Thoracic aorta (tissue), 2 donors: ENCODE measurements at places on chromosomes 3 and 15.

DNA sequence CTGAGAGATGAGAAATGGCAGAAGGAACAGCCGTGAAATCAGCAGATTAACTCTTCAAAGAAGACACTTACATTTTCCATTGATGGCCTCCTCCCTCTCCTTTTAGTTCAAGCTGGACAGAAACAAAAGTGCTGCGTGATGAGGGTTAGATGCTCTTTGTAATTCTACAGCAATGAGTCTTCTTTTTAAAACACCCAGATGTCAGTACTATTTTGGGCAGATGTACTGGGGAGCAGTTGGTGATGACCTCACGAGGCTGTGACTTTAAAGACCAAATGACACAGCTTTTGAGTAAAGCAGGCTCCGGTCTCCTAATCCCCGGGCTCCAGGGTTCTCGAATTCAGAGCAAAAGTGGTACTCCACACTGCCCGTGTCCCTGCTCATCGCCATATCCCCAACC is 198.2 kb downstream of the SLCO3A1 start:
- peaks cover 20% of the 10 kb centered on the region for H3K4me1 ChIP-seq
- no peak overlapping the region for H3K4me3 ChIP-seq
- no peak for DNase-seq
- H3K27me3 ChIP-seq: no peaks in the 10 kb centered on the region
- no peak overlapping the region for H3K27ac ChIP-seq

DNA sequence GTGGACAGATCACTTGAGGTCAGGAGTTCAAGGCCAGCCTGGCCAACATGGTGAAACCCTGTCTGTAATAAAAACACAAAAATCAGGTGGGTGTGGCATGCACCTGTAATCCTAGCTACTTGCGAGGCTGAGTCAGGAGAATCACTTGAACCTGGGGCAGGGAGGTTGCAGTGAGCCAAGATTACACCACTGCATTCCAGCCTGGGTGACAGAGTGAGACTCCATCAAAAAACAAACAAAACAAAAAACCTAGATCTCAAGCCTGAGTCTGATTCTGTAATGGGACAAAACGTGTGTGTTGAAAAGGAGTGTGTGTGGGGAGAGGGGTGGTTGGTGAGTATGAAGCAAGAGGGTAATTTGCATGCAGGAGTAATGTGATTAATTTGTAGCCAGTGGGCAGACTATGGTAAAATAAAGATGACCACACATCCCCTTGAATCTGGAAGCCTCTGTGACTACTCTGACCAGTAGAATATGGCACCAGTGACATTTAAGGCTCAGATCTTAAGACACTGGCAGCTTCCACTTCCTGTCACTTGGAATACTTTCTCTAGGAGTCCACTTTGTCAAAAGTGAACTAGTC is 18.4 kb upstream of the OPA1 start:
- no peaks in the 10 kb centered on the region for H3K4me1 ChIP-seq
- no peak overlapping the region for H3K4me3 ChIP-seq
- no peak overlapping the region for H3K27ac ChIP-seq
- DNase-seq: no peak
- H3K36me3 ChIP-seq: no peaks in the 10 kb centered on the region
- H3K27me3 ChIP-seq: no peaks in the 10 kb centered on the region

GRCh38 chr3:124812291-124813265 is 74.6 kb downstream of the ITGB5 start:
- H3K36me3 ChIP-seq: peaks cover 39% of the 10 kb centered on the region
- peak overlapping the region; percentile 49 for H3K4me3 ChIP-seq
- H3K4me1 ChIP-seq: peaks cover 85% of the 10 kb centered on the region
- H3K27ac ChIP-seq: peak overlapping the region; percentile 86

DNA sequence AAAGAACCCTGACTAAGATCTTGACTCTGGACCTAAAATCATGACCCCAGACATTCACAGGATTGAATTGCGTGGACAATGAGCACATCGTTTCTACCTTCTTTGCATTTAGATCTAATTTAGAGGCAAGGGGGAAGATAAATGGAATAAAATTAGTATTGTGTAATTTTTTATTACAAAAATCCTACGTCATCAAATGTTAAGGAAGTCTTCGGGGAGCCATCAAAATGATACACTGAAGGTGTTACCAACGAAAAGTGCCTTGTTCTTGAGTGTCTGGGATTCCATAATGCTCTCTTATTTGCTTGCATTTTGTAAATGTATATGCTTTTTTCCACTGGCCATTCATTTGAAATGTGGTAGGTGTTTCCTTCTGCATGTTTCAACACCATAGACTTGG is 52.8 kb upstream of the C3orf49 start:
- H3K27ac ChIP-seq: no peak overlapping the region
- no peaks in the 10 kb centered on the region for H3K27me3 ChIP-seq
- no peaks in the 10 kb centered on the region for H3K4me1 ChIP-seq

DNA sequence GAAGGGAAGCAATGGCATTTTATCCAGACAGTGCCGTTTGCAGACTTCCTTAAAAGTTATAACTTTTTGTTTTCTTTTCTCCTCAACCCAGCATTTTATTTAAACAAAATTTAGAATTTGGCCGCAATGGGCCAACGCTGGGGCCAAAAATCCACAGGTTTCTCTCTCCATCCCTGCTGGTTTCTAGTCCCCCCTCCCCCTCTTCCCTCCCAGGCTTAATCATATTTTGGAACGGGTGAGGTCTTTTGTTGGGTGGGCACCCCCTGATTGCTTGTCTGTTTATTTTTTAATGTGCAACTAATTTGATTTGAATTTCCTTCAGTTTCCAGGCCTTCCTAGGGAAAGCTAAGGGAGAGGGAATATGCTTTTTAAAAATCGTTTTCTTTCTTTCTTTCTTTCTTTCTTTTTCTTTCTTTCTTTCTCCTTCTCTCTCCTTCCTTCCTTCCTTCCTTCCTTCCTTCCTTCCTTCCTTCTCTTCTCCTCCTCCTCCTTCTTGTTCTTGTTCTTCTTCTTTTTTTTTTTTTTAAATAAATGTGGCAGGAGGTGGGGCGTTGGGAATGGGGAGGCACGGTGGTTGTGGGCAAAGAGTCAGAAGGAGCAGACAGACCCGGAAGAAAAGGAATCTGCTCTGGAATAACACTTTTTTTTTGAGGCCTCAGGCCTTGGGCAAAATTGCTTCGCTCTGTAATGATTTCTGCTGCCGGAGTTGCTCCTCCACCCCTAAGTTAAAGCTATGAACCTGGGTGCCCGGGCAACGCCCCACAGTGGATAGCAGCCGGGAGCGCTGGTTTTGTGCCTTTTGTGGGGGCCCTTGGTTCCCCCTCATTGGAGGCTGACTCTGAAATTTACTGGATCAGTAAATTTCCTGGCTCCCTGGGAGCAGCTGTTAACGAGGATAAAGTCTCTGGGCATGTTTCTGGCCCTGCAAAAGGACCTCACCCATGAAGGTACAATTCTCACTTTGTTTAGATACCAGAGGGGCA is 1.9 kb downstream of the FNDC3B start:
- H3K4me3 ChIP-seq: peak overlapping the region; percentile 98
- DNase-seq: no peak

- no peak for DNase-seq
- H3K36me3 ChIP-seq: peaks cover 6% of the 10 kb centered on the region
- H3K4me1 ChIP-seq: peaks cover 16% of the 10 kb centered on the region
- H3K27ac ChIP-seq: peak overlapping the region; percentile 88
- H3K27me3 ChIP-seq: no peaks in the 10 kb centered on the region
Measured at GRCh38 chr3:10248984-10249748, 907 bp downstream of the TATDN2 start.

GRCh38 chr3:12886106-12886679 is 44.8 kb upstream of the RPL32 start:
- H3K36me3 ChIP-seq: no peaks in the 10 kb centered on the region
- H3K27me3 ChIP-seq: no peaks in the 10 kb centered on the region
- no peak overlapping the region for H3K27ac ChIP-seq
- H3K4me1 ChIP-seq: peaks cover 3% of the 10 kb centered on the region
- no peak for DNase-seq

- H3K4me1 ChIP-seq: peaks cover 11% of the 10 kb centered on the region
- no peak overlapping the region for H3K27ac ChIP-seq
- H3K36me3 ChIP-seq: no peaks in the 10 kb centered on the region
- no peak for DNase-seq
- H3K4me3 ChIP-seq: no peak overlapping the region
Measured at GRCh38 chr15:51576286-51576850, 46.2 kb downstream of the DMXL2 start.

DNA sequence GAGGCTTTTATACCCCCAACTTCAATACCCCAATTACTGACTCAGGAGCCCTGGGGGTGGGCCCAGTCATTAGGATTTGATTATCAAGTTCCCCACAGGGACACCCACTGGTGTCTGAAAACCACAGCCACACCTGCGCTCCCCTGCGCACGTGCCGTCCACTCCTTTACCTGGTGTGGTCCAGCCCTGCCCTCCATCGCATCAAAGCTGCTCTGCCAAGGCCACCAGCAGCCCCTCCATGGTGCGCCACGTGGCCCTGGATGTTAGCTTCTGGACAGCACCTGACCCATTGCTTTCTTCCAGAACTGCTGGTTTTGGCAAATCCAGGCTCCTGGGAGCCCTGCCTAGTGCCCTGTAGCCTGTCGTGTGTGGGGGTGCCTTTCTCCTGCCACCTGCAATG is 136.3 kb downstream of the NSMCE3 start:
- H3K27me3 ChIP-seq: no peaks in the 10 kb centered on the region
- no peak overlapping the region for H3K27ac ChIP-seq
- no peaks in the 10 kb centered on the region for H3K4me1 ChIP-seq
- no peak for DNase-seq

GRCh38 chr15:74891469-74891868 is 1.6 kb downstream of the MPI start:
- no peaks in the 10 kb centered on the region for H3K27me3 ChIP-seq
- H3K27ac ChIP-seq: no peak overlapping the region
- H3K36me3 ChIP-seq: peaks cover 6% of the 10 kb centered on the region
- DNase-seq: no peak

DNA sequence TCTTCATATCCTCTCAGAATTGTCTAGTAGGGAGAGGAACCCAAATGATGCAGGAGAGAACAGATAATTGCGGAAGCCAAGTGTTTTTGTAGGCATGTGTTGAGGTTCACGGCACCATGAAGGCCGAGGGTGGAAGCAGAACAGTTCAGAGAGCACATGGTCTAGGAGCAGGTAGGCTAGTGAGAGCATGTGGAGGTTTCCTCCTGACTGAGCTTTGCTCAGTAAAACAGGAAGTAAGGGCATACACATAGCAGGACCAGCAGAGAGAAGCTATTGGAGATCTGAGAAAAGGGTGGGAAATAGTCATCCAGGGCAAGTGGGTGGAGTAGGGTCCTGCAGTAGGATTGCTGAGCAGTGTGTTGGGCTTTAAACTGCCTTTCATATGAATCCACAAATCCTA is 491.1 kb downstream of the FHIT start:
- DNase-seq: no peak
- H3K4me3 ChIP-seq: no peak overlapping the region
- H3K27me3 ChIP-seq: no peaks in the 10 kb centered on the region
- no peaks in the 10 kb centered on the region for H3K36me3 ChIP-seq

DNA sequence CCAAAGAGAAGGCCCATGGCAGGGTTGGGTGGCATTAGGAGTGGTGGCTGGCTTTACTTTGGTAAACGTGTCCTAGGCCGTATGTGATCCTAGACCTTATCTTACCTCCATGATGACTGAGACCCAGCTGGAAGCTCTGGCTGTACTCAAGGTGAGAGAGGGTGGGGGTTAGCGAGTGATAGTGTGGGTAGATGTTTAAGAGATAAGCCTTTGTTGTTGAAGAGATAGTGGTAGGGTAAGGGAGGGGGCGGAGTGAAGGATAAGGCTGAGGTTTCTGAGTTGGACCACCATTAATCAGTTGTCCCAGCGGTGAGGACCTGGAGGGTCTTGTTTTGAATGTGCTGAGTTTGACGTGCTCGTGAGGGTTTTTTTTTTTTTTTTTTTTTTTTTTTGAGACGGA is 61.5 kb upstream of the ULK4 start:
- no peak overlapping the region for H3K4me3 ChIP-seq
- H3K27me3 ChIP-seq: no peaks in the 10 kb centered on the region
- no peak overlapping the region for H3K27ac ChIP-seq
- no peak for DNase-seq
- H3K36me3 ChIP-seq: no peaks in the 10 kb centered on the region

DNA sequence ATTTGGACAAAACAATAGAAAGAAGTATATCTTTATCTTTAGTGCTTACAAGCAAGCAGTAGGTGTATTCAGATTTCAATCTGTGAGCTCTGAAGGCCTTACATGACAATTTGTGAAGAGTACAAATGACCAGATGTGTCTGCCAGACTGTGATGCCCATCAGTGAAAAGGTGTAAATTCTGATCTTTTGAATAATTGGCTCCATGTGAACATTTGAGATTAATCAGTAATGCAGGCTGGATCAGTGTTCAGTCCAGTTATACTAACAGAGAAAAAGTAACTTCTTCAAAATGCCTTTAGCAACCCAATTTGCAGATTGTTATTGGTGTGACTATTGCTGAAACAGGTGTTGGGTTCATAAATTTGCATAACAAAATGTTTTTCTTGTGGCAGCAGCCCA is 5.2 kb downstream of the IQCH start:
- H3K27ac ChIP-seq: no peak overlapping the region
- H3K27me3 ChIP-seq: no peaks in the 10 kb centered on the region
- no peak overlapping the region for H3K4me3 ChIP-seq

- no peak for DNase-seq
- H3K36me3 ChIP-seq: no peaks in the 10 kb centered on the region
- H3K4me3 ChIP-seq: no peak overlapping the region
- H3K27me3 ChIP-seq: no peaks in the 10 kb centered on the region
- H3K27ac ChIP-seq: no peak overlapping the region
Measured at GRCh38 chr15:57872281-57873030, 165.9 kb downstream of the POLR2M start.

DNA sequence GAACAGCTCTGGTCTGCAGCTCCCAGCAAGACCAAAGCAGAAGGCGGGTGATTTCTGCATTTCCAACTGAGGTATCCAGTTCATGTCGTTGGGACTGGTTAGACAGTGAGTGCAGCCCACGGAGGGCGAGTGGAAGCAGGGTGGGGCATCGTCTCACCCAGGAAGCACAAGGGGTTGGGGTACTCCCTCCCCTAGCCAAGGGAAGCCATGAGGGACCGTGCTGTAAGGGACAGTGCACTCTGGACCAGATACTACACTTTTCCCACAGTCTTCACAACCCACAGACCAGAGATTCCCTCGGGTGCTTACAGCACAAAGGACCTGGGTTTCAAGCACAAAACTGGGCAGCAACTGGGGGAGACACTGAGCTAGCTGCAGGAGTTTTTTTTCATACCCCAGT is 8.5 kb upstream of the SLC25A36 start:
- H3K27ac ChIP-seq: no peak overlapping the region
- H3K4me3 ChIP-seq: no peak overlapping the region
- no peaks in the 10 kb centered on the region for H3K36me3 ChIP-seq
- no peaks in the 10 kb centered on the region for H3K27me3 ChIP-seq
- H3K4me1 ChIP-seq: no peaks in the 10 kb centered on the region

- no peak overlapping the region for H3K4me3 ChIP-seq
- no peak for DNase-seq
- H3K4me1 ChIP-seq: no peaks in the 10 kb centered on the region
- no peak overlapping the region for H3K27ac ChIP-seq
- no peaks in the 10 kb centered on the region for H3K36me3 ChIP-seq
- no peaks in the 10 kb centered on the region for H3K27me3 ChIP-seq
Measured at GRCh38 chr3:10528046-10528445, 22.7 kb upstream of the ATP2B2 start.

GRCh38 chr3:11556851-11557644 is 86.7 kb downstream of the VGLL4 start:
- H3K4me3 ChIP-seq: no peak overlapping the region
- no peak for DNase-seq
- H3K27ac ChIP-seq: peak overlapping the region; percentile 75
- H3K36me3 ChIP-seq: no peaks in the 10 kb centered on the region
- H3K4me1 ChIP-seq: peaks cover 62% of the 10 kb centered on the region
- H3K27me3 ChIP-seq: no peaks in the 10 kb centered on the region
